AG09309 (cell line): ENCODE measurements at places on chromosomes 2 and 18.

DNA sequence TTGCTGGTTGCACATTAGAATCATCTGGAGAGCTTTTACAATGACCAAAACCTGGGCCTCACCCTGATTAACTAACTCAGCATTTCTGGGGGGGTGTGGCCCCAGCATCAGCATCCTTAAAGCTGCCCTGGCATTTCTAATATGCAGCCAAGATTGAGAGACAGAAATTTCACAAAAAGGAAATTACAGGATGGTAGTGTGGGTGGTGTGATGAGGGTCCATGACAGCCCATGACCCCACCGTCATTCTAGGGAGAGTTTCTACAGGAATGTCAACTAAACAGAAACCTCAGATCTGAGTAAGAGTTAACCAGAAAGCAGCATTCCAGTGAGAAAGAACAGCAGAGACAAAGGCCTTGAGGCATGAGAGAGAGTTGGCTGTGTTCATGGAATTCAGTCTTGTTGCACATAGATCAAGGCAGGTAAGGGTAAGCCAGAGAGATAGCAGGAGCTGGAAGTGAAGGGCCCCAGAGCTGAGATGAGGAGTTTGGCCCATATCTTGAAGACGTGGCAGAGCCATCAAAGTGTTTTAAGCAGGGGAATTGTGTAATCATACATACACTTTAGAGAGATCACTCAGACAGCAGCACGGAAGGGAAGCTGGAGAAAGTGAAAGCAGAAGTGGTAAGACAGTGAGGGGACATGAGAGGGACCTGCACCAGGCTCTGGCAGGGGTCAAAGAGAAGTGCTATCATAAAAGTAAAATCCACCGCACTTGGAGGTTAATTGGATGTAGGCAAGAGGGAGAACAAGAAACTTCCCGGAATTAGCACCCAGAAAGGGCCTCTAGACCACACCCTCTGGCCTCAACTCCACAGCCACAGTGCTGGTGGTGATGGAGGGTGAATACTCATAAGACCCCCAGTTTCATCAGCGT, 7.8 kb upstream of the TRABD2A start:
- DNase-seq, result no peak

DNA sequence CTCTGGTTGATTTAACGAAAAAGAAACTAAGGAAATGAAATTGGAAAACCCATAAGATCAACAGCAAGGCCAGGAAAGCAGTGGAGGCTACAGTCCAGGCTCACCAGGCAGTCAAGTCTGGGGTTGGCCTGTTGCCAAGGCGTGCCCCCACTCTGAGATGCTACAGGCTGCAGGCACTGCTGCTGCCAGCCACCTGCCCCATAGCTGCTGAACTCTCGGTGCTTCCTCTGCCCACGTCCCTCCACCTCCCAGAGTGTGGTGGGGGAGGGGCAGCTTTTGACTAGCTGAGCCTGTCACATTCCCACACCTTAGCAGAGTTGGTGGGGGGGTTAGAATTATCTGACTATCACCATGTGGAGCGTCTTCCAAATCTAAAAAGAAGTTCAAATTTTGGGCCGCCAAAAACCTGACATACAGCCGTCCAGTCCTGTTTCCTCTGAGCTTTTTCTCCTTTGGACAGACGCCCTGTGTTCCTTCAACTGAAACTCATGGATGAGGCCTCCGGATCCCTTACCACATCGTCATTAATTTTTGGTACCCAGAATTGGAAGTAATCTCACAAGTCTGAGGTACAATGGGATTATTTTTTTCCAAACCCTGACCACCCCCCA, 3.9 kb upstream of the SH3RF3 start:
- DNase-seq, result no peak

DNA sequence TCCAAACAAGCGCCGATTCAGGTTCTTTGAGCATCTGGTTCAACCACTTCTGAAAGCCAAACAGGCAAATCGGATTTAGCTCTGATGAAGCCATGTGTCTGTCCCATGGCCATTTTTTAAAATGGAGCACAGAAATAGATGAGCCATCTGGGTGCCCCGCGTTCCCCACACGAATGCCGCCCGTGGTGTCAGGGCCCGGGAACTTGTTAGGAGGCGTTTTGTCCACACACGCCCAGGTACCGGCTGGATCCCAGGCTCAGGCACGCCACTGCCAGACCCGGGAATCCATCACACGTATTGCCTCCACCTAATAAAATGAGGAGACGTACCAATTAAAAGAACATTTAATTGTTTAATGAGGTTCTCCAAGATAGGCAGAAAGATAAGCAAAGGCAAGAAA, 374.4 kb upstream of the SALL3 start:
- DNase-seq, result no peak

DNA sequence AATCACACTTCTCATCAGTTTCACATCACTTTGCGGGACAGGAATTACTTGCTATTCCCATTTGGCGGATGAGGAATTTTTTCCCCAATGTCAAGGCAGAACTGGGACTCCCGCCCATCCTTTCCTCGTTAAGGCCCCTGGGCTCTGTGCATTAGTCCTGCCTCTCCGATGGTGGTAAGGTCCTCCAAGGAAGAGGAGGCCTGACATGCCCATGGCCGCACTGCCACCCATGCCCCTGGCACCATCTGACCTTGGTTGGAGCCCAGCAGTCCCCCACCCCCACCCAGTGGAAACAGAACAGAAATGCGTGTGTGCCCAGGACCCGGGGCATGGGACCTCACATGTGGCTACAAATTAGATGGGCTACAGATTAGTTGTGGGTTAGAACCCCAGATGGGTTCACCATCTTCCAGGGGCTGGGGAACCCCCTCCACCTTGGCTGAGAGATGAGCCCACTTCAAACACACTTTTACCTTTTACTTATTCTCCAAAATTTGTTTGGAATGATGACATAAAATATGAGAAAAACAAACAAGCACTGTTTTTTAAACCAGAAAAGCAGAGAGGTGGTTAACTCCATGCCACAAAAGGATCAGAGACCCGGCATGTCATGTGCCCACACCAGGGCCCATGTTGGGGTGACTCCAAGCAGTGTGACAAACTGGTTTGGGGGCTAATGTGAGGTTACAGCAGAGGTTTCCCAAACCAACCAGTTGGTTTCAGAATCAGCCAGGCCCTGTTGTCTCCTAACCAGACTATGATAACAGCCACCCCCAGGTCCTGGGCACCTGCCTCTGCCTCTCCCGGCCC, 11.0 kb upstream of the DUSP2 start:
- no peak for DNase-seq

- DNase-seq, result no peak
Measured at GRCh38 chr2:25337276-25337675, 4.4 kb downstream of the DNMT3A start.

DNA sequence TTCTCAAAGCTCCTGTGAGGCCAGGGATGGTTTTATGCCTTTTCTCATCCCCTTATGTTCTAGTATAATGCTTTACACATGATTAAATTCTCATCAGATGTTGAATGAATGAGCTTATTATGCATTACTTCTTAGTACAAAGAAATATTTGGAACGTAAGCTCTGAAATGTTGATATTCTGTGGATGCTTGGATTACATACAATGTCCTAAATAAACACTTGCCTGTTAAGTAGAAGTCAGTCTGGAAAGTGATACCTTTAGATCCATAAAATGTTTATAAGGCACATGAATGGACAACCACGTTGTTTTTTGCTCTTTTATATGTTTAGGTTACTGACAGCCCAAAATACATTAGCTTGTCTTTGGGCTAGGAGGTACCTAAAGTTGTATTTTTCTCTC, 248.6 kb downstream of the NEDD4L start:
- no peak for DNase-seq

DNA sequence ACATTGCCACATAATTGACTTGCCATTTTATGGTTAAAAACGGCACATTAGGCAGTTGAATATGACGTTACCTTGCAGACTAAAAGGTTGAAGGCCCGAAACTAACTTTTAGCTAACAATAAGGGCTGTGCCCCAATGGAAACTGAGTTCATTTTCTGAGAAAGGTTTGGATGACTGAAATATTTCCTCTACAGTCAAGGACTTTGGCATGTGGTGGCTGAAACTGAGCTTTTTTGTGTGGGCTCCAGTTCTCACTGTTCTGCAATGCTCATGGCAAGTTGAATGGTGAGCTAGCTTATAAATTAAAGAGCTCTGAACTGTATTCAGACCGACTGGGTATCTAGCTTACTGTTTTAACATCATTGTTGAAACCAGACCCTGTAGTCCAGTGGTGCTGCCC, 23.8 kb upstream of the TXNDC2 start:
- no peak for DNase-seq

DNA sequence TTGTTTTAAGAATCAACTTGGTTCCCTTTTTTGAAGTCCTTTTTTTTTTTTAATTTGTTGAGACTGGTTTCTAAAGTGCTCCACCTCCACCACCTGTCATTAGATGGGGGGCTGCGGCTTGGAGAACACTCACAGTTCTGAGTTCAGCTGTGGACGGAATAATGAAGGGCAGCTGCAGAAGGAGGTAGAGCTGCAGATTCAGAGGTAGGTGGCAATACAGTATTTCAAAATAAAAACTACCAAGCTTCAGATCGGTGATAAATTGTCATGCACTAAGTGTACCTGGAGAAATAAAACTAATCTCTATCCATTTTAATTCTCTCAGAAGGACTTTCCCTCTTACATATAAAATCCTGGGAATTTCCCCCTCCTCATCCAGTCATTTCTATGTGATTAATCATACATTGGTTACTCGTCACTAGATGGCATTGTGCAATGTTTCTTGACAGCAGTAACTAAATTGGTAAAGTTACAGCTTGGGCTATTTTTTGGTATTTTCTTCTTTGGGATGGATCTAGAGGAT, 81.1 kb upstream of the SLC39A10 start:
- peak; percentile 88 for DNase-seq

GRCh38 chr2:150732491-150732890, 245.0 kb upstream of the RND3 start:
- no peak for DNase-seq

- DNase-seq, result no peak
Measured at GRCh38 chr18:31595121-31595771, 3.6 kb downstream of the TTR start.

DNA sequence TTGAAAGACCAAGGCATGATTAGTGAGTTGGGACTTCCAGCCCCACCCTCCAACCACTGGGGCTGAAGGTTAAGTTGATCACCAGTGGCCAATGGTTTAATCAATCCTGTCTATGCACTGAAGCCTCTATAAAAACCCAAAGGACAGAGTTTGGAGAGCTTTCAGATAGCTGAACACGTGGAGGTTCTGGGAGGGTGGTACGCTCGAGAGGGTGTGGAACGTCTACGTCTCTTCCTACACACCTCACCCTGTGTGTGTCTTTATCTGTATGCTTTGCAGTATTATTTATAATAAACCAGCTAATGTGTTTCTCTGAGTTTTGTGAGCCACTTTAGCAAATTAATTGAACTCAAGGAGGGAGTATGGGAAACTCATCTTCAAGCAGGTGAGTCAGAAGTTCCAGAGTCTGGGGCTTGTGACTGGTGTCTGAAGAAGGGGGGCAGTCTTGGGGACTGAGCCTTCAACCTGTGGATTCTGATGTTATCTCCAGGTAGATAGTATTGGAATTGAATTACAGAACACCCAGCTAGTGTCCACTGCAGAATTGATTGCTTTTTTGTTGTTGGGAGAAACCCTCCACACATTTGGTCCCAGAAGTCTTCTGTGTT, 20.3 kb downstream of the ACTR3 start:
- no peak for DNase-seq

- no peak for DNase-seq
Measured at GRCh38 chr2:181566334-181567032, 90.4 kb downstream of the CERKL start.
